ENCODE measurements at places on chromosomes 3 and 15.
A peak's percentile ranks its signal among the peaks of the same experiment; 100 is the strongest.

DNA sequence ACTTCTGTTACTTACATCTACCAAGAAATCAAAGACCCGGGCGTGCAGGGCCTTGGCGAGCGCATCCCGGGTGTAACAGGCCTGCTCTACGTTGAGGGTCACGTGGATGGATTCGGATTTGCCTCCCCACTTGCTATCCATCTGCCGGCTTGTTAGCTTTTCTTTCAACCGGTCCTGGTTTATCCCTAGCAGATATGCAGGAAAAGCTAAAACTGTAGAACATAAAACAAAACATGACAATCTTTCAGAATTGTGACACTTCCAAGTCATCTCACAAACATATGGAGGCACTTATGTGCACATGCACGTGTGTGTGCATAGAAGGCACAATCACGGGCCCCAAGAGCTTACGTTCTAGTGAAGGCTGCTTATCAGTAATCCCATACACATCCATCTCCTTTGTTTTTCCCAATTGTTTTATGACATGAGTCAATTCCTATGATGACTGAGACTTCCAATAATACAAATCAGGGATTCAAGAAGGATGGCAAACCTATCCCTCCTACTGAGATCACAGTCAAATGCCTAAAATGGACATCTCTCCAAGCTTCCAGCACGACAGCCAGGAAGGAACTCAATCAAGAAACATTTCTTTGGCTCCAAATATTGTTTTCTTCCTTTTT is 11.3 kb downstream of the LDHAL6B start:
- DNase-seq = no peak

DNA sequence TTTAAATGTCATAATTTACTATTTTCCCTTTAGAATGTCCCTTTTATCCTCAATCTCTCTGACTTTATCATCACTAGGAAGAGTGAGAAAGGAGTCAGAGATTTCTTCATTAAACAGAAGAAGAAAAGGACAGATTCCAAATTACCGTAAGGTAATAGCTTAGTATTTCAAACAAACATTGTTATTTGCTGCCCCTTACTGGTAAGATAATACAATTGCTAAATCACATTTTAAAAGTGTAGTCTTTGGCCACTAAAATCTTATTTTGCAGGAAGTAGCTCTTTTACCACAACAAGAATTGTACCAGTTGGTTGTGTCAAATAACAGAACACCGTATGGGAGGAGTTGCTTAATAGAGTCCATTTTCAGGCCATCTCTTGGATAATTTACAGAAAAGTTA is 53.7 kb downstream of the CGGBP1 start:
- peak; percentile 4 for DNase-seq

DNA sequence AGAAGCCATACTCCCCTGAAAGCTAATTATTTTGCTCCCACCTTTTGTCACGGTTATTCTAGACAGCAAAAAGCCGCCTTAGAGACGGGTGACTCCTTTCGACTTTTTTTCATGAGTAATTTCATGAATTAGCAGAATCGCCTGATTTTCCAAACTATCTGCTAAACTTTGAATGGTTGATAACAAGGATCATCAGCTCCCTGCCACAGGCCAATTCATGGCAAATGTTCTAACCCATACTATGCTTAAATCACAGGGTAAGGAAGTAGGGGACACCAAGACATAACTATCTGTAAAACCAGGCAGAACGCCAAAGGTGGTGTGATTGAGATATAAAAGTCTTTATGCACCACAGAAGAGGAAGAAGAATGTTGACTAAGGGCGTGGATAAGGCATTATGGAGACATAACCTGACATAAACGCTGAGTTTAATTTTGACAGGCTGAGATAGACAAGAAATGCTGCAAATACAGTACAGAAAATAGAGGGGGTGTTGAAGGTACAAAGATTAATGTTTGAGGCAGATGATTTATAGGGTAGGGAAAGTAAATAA is 891 bp upstream of the DMXL2 start:
- DNase-seq = no peak

DNA sequence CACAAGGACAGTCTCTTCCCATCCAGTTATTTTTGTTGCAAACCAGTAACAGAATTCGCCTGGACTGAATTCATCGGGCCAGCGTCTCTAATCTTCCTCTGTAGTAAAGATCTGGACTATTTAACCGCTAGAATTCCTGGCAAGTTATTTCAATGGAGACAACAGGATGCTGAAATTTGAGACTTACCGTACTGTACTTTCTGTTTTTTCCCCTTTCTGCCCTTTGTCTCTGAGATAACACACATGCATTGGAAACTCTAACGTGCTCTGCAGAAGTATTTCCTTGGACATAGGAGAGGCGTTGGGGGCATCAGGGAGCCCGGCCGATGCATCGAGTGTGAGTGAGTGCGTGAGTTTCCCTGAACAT is 61.5 kb downstream of the ASB7 start:
- no peak for DNase-seq

Measured in EL (cell line).